ENCODE measurements at places on chromosomes 5 and 9.
A peak's percentile ranks its signal among the peaks of the same experiment; 100 is the strongest.

DNA sequence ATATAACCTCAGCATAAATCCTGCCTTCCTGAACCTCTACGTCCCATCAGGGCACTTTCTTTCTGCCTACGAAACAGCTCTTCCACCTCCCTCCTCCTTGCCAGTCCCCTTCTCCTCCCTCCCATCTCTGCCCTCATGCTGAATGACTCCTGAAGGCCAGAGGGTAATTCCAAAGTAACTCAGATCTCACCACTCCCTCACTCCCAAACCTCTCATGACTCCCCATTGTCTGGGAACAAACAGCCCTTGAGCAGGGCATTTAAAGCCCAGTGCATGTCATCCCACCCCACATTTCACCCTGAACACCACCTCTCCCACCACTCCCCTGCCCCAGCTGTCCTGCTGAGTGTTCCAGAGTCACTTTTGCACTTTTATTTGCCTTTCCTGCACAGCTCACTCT, 8.9 kb upstream of the FBP1 start:
- no peak for DNase-seq

DNA sequence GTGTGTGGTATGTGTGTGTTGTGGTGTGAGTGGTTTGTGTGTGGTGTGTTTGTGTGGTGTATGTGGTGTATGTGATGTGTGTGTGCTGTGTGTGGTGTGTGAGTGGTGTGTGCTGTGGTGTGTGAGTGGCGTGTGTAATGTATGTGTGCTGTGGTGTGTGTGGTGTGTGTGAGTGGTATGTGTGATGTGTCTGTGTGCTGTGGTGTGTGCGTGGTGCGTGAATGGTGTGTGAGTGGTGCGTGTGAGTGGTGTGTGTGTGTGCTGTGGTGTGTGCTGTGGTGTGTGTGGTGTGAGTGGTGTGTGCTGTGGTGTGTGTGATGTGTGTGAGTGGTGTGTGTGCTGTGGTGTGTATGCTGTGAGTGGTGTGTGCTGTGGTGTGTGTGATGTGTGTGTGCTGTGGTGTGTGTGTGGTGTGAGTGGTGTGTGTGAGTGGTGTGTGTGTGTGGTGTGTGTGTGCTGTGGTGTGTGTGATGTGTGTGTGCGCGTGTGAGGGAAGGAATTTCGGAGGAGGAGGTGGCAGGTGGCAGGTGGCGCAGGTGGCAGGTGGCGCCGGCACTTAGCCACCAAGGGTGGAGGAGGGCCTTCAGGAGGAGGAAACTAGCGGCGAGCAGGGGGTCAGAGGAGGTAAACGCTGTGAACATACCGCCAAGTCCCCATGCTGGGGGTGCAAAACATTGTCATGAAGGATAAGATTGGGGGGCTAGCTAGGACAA, 191.8 kb downstream of the MELK start:
- DNase-seq: no peak

DNA sequence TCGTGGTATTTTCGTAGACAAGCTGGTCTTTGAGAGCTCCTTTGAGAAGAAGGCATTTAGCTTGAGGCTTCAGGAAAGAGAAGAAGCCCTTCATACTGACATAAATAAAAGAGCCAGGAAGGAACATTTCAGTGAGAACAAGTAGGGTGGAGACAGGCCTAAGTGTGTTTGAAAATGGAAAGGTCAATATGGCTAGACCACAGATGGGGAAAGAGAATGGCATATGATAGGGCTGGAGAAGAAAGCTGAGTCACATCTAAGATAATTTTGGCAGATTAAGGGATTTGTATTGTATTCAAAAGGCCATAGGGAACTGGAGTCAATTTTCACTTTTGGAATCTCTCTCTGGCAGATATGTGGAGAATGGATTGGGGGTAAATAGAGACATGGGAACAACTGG, 374.9 kb downstream of the TMEM38B start:
- DNase-seq: no peak

DNA sequence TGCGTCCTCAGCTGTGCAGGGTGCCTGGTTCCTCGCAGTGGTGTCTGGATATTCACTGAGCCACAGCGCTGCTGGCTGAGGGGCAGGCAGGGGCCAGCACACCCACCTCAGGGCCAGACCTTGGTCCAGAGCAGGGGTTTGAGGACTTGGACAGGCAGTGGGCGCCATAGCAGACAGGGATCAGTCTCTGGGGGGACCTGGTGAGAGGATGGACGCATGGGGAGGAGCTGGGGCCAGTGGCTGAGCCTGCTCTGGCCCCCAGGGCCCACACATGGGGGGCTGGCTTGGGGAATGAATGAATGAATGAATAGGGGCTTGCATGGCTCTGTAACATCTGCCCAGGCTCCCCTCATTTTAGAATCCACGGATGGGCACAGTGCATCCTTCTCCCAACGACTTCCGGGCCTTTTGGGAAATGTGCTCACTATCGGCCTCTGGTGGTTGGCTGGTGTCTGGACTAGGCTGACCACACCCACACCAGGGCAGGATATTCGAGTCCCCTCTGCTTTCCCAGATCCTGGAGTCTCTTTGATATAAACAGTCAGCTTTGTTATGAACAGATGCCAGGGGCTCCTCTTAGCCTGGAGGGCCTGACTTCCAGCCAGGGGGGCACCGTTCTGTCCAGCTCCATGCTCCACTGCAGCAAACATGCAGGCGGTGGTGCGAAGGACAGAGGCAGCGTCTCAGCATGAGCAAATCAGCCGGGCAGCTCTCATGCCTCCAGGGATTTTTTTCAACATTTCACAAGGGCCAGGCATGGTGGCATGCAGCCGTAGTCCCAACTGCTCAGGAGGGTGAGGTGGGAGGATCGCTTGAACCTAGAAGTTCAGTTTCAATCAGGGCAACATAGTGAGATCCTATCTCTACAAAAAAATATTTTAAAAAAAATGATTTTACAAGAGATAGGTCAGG, 62.6 kb downstream of the NEK6 start:
- DNase-seq: peak; percentile 7

- DNase-seq: no peak
Observed at GRCh38 chr9:16442622-16443021, 427.8 kb downstream of the BNC2 start.

DNA sequence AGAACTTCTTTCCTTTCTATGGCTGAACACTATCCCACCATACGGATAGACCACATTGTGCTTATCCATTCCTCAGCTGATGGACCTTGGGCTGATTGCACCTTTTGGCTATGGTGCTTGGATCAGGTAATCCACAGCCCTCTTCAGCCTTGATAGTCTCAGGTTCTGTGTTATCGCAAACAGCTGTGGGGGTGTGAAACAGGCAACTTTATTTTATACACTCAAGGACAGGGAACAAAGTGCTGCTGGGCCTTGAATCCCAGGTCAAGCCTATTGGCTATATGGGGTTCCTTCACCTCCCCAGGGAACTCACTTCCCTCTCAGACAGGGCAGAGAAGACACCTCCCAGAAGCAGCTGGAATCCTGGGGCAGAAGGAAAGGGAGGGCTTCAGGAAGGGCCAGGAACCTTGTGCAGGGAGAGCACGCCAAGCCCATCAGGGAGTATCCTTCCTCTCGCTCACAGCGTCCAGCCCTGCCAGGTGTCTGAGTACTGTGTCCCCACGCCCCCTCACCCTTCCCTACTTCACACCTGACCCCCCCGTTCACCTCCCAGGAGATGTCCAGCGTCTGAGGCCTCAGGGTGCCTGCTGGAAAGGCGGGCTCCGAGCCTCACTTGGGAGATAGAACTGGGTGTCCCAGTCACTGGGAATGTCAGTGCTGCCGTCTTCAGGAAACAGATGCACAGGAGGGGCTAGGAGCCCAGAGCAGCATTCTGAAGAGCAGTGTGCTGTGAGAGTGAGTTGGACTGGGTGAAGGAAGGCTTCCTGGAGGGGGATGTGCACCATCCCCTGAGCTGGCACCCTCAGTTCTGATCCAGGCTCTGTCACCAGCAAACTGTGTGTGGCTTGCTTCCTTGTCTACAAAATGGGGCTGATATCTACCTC, 32.8 kb downstream of the AFAP1L1 start:
- DNase-seq: no peak

- DNase-seq: no peak
Observed at GRCh38 chr9:131697097-131697496, 42.8 kb downstream of the RAPGEF1 start.

GRCh38 chr9:122265149-122265915, 650 bp downstream of the MRRF start:
- no peak for DNase-seq

GRCh38 chr5:174549254-174549653, 175.1 kb upstream of the MSX2 start:
- no peak for DNase-seq

- DNase-seq: no peak
Observed at GRCh38 chr5:174919351-174919750, 195.0 kb downstream of the MSX2 start.

- DNase-seq: no peak
Observed at GRCh38 chr5:53397141-53397757, 83.2 kb upstream of the FST start.

- DNase-seq: no peak
Observed at GRCh38 chr5:85000671-85001070, 616.0 kb upstream of the EDIL3 start.

GRCh38 chr5:138974227-138975063, 99.3 kb upstream of the LRRTM2 start:
- DNase-seq: no peak

- DNase-seq: no peak
Observed at GRCh38 chr9:95435074-95435728, 81.6 kb downstream of the PTCH1 start.

DNA sequence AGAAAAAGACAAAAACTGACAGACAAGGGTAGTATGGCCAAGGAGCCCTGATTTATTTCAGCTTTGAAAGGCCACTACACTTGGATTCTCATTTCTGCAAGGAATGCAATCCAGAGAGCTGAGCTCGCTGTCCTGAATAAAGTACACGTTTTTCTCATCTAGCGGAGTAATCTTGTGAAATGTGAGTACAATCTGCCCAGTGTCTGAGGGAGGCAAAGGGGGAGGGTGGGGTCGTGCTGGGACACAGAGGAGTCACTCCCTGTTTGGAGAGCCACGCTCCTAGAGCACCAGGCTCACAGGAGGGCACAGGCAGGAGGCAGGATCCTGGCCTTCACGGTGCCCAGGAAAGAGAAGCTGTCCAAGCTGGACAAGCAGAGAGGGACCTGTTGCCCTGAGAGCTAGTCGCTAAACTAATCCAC, 51.0 kb upstream of the IFNK start:
- DNase-seq: no peak

- no peak for DNase-seq
Observed at GRCh38 chr5:134976841-134977240, 9.1 kb downstream of the CATSPER3 start.

GRCh38 chr9:1048811-1049210, 1.3 kb upstream of the DMRT2 start:
- no peak for DNase-seq

GRCh38 chr5:90446961-90447360, 27.6 kb downstream of the MBLAC2 start:
- DNase-seq: no peak

GRCh38 chr5:97764700-97765099, 581.7 kb upstream of the RIOK2 start:
- no peak for DNase-seq

GRCh38 chr5:59542306-59542705, 351.2 kb downstream of the PDE4D start:
- no peak for DNase-seq

GRCh38 chr9:115413766-115414382, 295.9 kb upstream of the TNC start:
- no peak for DNase-seq

- DNase-seq: no peak
Observed at GRCh38 chr9:27572061-27572460, 1.2 kb downstream of the C9orf72 start.

- DNase-seq: no peak
Observed at GRCh38 chr9:137218754-137219271, 3.2 kb downstream of the RNF208 start.

- no peak for DNase-seq
Observed at GRCh38 chr9:112711050-112711689, 6.7 kb downstream of the INIP start.

DNA sequence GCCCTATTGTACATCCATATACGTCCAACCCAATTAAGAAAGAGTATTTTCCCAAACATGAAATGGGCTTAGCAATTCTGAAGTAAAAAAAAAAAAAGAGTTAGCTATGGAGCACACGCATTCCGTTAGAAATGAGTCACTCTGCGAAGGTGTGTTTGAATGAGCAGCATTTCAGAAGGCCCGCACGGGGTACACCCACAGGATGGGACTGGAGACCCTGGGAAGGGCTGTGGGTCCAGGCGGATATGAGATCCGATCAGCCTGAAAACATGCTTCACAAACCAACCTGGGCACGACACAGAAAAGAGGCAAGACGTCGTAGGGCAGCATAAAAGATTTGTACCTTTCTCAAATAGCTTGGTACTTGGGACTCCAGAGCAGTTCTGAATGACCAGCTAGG, 173.9 kb upstream of the KLF9 start:
- no peak for DNase-seq

- no peak for DNase-seq
Observed at GRCh38 chr5:1642221-1642620, 118.5 kb upstream of the LPCAT1 start.

- no peak for DNase-seq
Observed at GRCh38 chr9:112396416-112396815, 16.5 kb downstream of the HSDL2 start.

- DNase-seq: no peak
Observed at GRCh38 chr5:157870837-157871834, 12.2 kb upstream of the CLINT1 start.

GRCh38 chr5:177390363-177391300, 6.4 kb downstream of the SLC34A1 start:
- DNase-seq: peak; percentile 83

GRCh38 chr9:80968611-80969010, 720.7 kb downstream of the TLE1 start:
- DNase-seq: no peak

- DNase-seq: no peak
Observed at GRCh38 chr9:100355561-100355960, 2.8 kb upstream of the TEX10 start.

DNA sequence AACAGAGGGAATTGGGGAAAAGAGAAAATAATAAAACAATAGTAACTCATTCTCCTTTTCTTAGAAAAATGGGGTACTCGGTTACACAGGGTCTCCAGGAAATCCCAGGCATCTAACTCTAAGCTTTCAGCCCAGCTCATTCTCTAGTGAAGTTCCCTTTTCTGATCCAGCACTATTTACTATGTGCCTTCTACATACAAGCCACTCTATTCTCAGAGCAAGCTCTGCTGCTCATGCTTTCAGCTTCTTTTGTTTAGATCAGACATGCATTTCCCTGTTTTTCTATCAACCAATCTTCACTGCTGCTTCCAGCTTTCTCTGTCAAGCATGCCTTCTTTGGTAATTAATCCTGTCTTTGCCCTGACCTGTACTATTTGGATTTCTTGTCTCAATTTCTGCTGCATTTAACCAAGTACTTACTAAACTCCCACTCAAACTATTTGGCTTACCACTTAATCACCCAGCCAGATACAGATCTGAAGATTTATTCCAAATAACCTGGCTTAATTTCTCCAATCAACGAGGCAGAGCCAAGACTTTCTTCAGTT, 25.3 kb downstream of the OSMR start:
- DNase-seq: no peak

DNA sequence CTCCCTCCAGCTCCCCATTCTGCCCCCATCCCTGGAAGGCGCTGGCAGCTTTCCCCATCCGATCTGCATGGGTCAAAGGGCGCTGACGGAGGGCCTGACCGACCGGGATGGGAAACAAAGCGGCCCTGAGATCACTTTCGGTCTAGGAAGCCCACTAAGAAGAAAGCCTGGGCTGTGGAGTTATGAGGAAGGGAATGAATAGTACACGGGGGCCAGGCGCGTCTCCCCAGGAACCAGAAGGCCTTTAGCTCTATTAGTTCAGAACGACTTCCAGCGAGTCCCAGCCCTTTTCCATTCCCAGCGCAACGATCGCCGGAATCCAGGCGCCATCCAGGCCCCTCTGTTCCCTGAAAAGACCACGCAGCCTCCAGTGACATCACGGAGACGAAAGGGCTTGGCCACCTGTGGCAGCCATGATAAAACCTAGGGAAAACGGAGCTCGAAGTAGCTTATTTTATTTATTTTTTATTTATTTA, 70.1 kb upstream of the CCDC180 start:
- no peak for DNase-seq
